KG1 (cell line): ENCODE measurements at places on chromosomes 11 and 22.

GRCh38 chr11:6566704-6567370, 36.6 kb downstream of the RRP8 start:
- DNase-seq = no peak

DNA sequence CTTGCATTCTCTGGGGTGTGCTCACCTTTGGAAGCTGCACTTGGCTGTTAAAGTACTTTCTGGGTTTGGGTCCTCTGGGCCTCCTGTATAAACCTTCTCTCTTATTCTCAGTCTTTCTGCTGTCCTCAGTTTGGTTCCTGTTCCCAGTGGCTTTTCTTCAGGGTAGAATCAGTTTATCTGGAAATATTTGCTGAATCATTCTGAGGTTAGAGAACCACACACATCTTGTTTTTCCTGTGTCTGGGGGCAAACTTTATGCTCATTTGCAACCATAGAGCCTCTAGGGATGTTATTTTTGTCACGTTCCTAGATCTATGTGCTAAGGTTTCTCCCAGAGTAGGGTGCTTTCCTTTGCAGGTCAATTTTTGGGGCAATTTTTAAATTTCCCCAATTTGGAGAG, 224.3 kb upstream of the C11orf87 start:
- DNase-seq = peak; percentile 32

- no peak for DNase-seq
Measured at GRCh38 chr11:8649361-8649760, 33.1 kb downstream of the TRIM66 start.

GRCh38 chr11:13486926-13487660, 8.7 kb downstream of the PTH start:
- DNase-seq = no peak

DNA sequence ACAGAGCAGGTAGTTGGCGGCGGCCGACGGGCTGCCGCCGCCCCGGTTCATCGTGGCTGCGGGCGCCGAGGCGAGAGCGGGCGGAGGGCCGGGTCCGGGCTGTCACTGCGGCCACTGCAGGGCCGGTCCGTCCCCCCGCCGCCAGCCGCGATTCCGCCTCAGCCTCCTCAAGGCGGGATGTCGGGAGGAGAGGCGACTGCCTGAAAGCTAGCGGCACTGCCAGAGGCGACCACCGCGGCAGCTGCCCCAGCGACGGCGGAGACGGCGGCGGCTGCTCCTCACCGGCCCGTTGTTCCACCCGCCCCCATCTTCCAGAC, 234 bp downstream of the SESN3 start:
- no peak for DNase-seq

- DNase-seq = peak; percentile 41
Measured at GRCh38 chr11:34379079-34379478, 21.3 kb upstream of the ABTB2 start.

GRCh38 chr11:122128146-122128545, 12.1 kb upstream of the BLID start:
- no peak for DNase-seq

DNA sequence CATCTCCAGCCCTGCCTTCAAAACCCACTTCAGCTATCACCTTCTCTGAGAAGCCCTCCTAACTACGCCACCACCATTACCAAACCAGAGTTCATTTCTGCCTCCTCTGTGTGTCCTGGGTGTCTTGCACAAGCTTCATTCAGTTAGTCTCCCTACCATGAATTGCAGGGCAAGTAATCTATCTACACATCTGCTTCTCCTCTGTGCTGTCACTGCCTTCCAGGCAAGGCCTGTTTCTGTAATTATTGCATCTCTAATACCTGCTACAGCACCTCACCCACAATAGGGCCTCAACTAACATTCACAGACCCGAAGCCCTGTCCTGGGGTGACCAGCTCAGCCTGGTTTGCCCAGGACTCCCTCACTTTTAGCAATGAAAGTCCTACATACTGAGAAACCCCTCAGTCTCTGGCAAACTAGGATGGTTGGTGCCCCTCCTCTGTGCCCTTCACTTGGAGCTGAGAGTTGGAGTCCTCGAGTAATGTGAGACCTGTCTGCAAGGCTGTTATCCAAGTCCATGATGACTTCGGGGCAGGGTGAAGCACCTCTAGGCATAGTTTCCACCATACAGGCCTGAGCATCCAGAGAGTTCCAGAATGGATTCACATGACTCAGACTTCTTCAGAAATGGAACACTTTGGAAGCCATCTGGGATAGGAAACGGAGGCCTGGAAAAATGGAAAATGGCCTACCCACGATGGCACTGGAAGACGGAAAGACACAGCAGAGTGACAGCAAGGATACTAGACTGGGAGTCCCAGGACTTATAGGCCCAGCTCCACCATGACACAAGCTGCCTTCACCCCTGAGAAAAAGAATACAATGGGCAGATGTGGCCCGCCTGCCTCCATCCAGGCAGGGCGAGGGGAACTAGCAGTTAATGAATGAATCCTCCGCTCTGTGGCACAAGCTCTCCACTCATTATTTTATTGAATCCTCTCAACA, 269.3 kb downstream of the BUD13 start:
- DNase-seq = no peak

GRCh38 chr22:23269441-23270211, 89.3 kb downstream of the BCR start:
- no peak for DNase-seq

GRCh38 chr11:37597776-37598175, 999.7 kb upstream of the RAG2 start:
- DNase-seq = no peak

GRCh38 chr11:35087648-35088047, 51.3 kb upstream of the CD44 start:
- DNase-seq = no peak

- no peak for DNase-seq
Measured at GRCh38 chr22:40853333-40853732, 3.1 kb downstream of the ST13 start.

DNA sequence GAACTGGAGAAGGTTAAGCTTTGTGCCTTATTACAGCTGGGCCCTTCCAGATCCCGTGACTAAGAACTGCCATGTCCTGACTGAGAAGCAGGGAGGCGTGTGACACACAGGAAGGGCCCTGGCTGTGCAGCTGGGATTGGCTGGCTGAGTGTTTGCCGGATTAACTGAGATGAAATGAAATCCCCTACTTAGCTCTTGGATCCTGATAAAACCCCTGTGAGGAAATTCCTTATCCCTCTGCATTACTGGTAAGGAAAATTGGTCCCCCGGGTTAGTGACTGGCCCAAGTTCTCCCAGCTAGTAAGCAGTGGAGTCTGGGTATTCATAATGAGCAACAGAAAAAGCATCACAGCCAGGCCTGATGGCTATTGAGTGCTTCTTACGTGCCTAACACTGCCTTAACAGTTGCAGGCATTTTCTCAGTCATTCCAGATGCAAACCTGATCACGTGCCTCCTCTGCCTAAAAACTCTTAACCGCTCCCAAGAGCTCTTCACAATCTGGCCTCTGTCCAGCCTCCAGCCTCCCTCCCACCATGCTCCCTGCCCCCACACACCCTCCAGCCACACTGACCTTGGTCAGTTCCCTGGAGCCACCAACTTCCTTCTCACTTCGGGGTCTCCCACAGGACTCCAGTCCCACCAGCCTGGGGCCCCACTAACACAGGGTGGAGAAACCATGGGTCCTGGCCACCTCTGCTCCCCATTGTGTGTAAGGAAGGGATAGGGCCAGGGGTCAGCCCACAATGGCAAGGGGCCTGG, 37.8 kb downstream of the ARRB1 start:
- DNase-seq = no peak

DNA sequence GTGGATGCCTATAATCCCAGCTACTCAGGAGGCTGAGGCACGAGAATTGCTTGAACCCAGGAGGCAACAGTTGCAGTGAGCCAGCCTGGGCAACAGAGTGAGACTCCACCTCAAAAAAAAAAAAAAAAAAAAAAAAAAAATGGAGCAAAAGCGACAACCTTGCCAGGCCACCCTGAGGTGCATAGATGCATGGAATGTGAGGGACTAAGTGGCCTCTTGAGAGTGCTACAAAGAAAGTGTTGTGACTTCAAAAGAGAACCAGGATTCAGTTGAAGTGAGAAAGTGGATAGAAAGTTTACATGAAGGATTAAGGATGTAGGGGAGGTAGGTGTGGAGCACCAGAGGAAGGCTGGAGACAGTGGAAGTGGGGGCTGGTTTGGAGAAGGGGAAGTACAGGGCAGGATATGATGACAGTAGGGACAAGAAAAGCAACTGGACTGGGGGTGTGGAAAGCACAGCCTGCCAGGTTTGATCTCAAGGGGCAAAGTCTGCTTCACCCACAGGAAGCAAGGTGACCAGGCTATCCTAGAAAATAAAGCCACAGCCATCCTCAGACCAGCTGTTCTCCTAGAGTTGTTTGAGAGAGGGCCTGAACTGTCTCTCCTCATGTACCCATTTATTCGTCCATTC, 36.0 kb upstream of the OLFML1 start:
- no peak for DNase-seq

GRCh38 chr11:24709928-24710565, 213.2 kb downstream of the LUZP2 start:
- no peak for DNase-seq

DNA sequence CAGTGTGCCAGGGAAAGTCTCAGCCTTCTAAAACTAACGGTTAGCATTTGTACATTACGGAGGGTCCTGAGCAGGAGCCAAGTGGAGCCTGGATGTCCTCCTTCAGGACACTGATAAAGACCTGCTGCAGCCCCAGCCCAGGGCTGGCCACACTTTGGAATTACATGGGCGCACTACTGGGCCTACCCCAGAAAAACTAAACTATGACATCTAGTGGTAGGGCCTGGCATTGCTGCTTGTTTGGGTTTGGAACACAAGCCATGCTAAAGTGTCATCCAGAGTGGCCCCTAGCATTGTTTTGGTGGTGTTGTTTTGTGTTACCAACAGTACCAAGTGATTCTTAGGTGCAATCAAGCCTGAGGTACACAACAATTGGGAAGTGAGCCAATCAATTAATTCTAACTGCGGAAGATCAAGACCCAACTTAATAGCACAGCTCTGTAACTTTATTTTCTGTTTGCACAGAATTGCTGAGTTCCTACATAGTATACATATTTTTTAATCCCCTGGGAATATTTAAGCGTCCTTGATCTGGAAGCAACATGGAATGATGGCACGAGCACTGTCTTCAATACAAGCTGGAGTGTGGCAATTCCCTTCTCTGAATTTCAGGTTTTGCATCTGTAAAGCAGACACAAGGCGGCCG, 340.7 kb downstream of the LARGE1 start:
- DNase-seq = peak; percentile 38

GRCh38 chr11:30128269-30128932, 102.4 kb upstream of the FSHB start:
- DNase-seq = no peak

- DNase-seq = no peak
Measured at GRCh38 chr11:101848262-101848661, 66.5 kb upstream of the CEP126 start.

GRCh38 chr22:48884324-48884723, 943.3 kb downstream of the BRD1 start:
- DNase-seq = no peak

GRCh38 chr11:114216796-114217180, 79.4 kb upstream of the NNMT start:
- DNase-seq = peak; percentile 61

GRCh38 chr11:22433094-22433455, 94.9 kb downstream of the SLC17A6 start:
- DNase-seq = no peak

DNA sequence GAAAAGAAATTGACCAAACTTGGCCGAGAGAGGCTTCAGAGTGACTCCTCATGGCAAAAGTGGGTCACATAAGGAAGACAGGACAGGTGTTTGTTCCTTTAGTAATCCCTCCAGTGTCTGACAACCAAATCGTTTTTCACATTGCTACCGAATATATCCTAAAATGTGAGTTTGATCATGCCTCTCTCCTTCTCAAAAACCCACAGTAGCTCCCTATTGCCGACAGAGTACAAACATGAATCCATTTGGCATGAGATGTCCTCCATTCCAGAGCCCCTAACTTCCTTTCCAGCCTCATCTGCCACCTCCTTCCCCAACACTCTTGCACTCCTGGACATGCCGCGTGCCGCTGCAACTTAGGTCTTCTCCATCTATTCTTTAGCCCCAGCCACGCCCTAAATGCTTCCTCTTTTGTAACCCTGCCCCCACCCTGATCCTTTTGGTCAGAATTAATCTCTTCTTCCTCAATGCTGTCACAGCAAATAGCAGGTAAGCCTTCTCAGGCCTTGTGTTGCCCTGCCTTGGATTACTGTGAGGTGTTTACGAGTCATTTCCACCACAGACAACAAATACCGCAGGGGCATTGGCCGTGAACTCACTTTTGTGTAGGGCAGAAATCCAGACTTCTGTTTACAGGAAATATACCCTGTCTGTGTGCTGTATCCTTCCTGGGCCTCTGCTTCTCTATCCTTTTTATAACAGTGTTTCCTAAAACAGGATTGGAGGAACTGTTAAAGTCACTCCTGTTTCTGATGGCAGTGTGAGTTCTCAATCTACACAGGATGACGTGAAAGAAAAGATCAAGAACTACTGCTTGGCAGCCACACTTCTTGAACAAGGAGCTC, 66.0 kb upstream of the FTH1 start:
- no peak for DNase-seq

- peak; percentile 31 for DNase-seq
Measured at GRCh38 chr11:119774172-119774763, 45.3 kb upstream of the NECTIN1 start.

GRCh38 chr22:20536590-20537324, 29.3 kb downstream of the MED15 start:
- no peak for DNase-seq

DNA sequence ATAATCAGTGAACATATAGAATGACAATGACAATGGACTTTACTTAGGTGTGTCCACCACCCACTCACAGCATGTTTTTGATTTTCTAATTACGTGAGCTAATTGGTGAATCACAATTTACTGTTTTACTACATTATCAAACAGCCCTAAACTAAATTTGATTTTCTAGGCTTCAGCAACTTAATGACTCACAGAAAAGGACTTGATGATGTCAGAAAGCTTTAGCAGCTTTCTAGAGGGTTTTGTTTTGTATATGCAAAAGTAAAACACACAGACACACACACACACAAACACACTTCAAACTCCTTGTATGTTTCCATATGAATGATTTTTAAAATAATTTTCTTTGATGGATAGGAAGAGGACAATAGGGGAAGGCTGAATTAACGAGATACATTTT, 878.6 kb upstream of the CCDC90B start:
- DNase-seq = no peak

DNA sequence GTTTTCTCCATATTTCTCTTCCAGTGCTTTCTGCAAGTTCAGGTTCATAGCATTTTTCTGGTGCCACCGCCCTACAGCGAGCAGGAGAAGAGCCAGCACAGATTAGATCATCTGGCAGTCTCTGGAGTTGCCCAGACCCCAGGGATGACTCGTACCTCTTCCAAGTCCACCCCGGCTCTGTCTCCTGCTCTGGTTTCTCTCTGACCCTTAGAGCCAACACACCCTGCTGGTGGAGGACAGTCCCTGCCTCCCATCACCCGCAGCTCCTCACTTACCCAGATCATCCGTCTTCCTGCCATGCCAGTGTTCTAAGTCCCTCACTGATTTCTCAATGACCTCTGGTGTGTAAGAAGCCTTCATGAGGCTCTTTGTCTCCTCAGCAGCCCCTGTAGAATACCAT, 28.0 kb downstream of the TST start:
- DNase-seq = no peak
